Cerebellar cortex (tissue), 1 donor: ENCODE measurements at places on chromosomes 5 and 9.

GRCh38 chr5:37720550-37720952 lies 119.3 kb downstream of the GDNF start:
- DNase-seq, result no peak

DNA sequence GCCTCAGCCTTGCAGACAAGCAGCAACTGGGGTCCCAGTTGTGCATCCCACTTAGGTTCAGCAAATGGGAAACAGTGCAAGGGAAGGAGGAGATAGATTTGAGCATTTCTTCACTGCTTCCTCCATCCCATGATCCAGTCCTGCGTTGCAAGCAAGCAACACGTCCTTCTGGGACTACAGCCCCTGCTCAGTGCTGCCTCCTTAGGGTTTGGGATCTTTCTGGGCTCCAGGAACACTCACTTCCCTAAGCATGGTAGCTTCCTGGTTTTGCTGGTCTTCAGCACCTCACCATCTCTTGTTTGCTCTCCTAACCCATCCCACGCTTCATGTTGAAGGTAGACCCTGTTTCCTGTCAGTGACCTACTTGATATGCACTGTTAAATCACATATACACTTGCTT lies 444.7 kb downstream of the MED10 start:
- no peak for DNase-seq

DNA sequence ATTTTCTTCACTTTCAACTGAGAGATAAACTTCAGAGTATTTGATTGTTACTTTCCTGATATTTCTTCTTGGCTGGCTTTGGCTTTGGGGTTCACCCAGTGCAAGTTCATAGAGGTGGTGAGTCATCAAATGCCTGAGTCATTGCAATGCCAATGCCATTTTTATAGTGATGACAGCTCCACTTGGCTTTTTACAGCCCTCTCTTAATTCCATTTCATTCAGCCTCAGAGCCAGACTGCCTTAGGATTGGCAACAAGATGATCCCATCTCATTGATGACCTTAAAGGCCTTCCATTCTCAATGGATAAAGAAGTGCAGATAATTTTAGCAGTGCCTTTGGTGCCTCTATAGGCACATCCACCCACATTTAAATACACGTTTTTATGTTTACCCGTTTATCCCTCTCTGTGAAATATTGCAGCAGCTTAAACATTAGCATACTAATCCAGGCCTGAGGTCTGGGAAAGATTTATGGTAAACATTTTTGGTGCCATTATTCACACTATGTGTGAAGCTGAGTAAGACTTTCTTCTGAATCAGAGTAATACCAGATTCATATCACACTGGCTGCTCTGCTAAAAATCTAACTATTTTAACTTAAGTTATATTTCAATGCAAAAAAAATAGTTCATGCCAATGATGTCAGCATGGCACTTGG lies 88.9 kb upstream of the TYRP1 start:
- no peak for DNase-seq

DNA sequence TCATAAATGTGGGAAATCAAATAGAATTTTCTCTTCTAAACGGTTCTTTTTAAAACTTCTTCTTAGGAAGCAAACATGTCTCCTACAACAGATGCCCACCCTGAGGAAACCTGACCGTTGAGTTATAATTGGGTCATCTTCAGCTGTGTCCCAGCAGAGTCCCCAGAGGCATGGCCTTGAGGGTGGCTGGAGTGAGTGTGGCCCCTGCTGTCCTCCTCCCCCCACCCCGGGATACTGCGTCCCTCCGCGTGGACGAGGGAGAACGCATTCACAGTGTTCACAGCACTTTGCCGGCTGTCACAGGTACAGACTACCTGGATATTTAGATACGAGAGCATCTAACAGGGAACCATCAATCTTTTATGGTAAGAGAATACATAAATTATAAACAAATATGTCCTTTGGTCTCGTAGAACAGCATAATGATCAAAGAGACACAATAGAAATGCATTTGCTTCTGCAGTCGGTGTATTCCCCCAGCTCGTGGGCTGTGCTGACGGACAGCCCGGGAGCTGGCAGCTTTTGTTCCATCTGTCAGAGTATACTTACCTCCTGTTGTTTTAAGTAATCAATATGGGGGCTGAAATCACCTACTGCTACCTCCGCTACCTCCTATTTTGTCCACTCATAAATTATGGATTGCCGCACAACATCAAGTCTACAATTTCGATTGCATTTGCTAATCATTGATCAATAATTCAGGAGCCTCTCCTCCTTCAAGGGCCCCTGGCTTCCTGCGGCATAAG lies 214.7 kb downstream of the IRX2 start:
- no peak for DNase-seq

DNA sequence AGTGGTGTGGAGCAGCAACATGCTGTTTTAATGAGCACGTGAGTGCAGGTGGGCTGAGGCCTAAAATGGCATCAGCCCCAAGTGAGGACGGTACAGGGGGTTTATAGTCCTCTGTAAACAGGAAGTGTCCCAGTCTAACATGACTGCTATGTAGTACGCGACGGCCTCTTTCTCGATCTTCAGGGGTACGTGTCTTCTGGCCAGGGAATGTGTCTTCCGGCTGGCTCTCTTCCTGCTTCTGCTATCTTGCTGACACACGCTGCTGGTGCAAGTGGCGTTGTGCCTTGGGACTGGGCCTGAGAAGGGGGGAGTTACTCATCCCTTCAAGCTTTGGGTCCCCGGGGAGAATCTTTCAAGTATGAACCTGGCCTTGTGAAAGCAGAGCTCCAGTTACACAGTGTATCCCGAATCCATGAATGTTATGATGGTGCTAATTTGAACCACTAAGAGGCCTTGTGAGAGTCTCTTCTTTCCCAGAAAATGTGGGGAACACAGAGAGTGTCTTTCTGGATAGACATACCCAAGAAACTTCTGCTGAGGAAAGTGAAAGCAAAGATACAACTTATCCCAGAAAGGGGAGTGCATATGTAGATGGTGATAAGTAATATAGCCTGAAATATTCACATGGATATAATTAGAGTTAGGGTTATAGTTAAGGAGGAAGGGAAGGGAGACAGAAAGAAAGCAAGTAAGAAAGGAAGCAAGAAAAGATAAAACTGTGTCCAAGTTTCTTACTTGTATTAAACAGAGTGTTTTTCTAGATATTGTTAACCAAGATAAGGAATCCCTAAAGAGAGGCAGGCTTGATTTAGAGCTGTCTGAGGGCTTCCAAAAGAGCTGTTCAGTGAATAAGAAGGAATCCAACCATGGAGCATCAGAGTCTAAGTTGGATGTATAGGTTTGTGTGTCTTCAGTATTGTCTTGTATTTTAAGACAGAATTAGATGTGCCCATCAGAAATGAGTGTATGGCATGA lies 35.5 kb upstream of the ANXA2R start:
- DNase-seq, result no peak
